Activated T-cell treated with anti-CD3 and anti-CD28 coated beads, Interleukin-2, amount 50 U/mL, for 72 hours (primary cell): ENCODE measurements at places on chromosomes 3 and 15.
A peak's percentile ranks its signal among the peaks of the same experiment; 100 is the strongest.

GRCh38 chr3:60517134-60517533 lies 734.1 kb downstream of the FHIT start:
- no peak for DNase-seq

- no peak for DNase-seq
These were observed 65.5 kb upstream of the FBN1 start for GRCh38 chr15:48710952-48711495.

- no peak for DNase-seq
These were observed 10.9 kb upstream of the LYSMD4 start for GRCh38 chr15:99744142-99744541.

- no peak for DNase-seq
These were observed 40.6 kb downstream of the ADAMTSL3 start for GRCh38 chr15:83694536-83694935.

DNA sequence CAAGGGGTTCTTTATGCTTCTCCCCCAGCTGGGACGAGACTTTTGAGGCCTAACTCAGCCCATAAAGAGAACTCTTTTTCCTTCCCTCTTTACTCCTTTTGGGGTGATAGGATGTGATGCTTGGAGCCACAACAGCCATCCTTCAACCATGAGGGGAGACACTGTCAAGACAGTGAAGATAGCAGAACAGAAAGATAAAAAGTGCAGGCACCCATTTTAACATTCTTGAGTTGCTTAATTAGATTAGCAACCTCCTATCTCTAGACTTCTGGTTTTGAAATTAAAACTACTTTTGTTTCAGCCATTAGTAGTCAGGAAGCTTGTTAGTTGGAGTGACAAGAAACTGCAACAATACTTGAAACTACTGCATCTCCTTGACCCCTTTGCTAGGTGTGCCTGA lies 6.5 kb downstream of the GPR27 start:
- DNase-seq: no peak

DNA sequence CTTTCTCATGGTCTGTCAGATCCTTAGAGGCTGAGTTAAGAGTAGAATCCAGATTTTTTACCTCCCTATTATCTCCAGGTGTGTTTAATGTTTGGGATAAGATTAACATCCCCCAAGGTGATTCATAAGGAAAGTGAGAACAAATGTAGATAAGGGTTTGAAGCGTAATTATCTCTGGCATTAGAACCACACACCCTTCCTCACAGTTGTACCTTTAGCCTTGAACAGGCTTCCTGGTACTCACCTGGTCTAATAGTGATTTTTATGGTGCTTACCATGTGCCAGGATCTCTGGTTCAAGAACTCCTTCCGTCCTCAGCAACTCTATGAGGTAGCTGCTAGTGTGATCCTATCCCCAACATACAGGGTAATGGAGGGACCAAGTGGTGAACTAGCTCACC lies 27.7 kb downstream of the SEMA6D start:
- no peak for DNase-seq

DNA sequence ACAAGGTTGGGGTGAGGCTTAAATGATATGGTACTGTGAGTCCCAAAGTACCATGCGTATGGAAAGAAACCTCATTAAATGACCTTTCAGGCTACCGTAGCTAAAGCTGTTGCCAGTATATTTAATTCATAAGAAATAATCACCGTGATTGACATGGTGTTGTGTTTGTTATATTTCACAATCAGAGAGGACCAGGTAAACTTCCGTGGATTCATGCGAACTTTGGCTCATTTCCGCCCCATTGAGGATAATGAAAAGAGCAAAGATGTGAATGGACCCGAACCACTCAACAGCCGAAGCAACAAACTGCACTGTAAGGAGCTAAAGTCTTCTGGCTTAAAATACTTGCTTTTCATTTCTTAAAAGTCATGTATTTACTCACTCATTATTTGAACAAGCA lies 31.5 kb downstream of the CHP1 start:
- no peak for DNase-seq

GRCh38 chr3:35448681-35449080 lies 190.6 kb upstream of the ARPP21 start:
- DNase-seq: no peak

- peak; percentile 52 for DNase-seq
These were observed 24.3 kb downstream of the VIPR1 start for GRCh38 chr3:42526616-42527367.

DNA sequence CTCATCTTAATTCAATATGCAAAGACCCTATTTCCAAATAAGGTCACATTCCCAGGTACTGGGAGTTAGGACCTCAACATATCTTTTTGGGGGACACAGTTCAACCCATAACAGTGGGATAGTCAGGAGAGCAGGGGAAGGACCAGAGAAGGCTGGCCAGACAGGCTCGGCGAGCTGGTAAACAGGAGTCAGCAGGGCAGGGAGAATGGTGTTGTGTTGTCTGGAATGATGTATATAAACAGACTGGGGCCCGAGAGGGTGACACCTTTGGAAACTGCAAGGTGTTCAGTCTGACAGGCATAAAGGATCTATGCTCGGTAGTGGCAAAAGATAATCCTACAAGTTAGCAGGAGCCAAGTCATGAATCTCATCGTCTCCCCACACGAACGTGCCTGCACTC lies 10.1 kb upstream of the PPP1R2 start:
- DNase-seq: no peak

GRCh38 chr3:188394623-188395022 lies 240.7 kb downstream of the LPP start:
- no peak for DNase-seq

DNA sequence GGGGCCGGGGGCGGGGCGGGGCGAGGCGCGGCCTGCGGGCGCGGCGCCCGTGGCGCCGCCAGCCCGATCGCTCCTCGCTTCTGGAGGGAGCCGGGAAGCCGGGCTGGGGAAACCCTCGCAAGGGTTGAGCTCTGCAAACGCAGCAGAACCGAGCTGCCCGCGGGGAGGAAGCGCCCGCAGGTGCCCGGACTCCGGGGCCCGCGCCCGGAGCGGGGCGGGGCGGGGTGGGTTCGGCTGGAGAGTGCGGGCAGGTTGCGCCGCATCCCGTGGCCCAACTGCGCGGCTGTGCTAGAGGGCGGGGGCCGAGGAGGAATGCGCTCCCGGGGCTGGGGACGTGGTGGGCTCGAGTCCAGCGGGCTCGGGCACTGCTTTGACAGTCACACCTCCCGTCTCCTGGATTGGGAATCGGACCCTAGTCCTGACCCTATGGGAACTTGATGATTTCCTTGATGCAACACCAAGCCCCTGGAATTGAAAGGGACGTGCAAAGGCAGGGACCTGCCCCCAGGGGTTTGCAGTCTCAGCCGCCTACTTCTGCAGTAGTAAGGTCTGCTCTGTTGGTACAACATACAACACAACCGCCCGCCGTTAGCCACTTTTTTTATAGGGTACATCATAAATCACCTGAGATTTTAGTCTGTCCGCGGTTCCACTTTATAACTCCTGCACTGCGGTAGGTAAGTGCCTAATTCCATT lies 34.3 kb downstream of the ZBTB38 start:
- peak; percentile 66 for DNase-seq

DNA sequence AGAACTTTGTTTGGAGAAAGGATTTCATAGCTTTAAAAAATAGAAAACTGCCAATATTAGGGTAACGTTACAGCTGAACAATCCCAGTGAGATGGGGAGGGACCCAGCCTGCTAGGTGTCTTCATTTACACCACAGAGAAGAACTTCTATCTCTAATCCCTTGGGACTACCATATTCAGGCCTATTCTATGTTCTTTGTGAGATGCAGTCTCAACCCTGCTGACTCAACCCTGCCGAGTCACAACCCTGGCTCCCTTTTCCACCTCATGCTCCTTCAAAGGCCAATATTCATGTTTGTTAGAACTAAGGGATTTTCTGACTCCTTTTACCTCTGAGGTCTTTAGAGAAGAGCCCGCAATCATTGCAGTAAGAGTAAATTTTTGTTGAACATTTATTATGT lies 350.5 kb downstream of the EPHB1 start:
- no peak for DNase-seq

- no peak for DNase-seq
These were observed 103.9 kb downstream of the FBN1 start for GRCh38 chr15:48541341-48542278.

DNA sequence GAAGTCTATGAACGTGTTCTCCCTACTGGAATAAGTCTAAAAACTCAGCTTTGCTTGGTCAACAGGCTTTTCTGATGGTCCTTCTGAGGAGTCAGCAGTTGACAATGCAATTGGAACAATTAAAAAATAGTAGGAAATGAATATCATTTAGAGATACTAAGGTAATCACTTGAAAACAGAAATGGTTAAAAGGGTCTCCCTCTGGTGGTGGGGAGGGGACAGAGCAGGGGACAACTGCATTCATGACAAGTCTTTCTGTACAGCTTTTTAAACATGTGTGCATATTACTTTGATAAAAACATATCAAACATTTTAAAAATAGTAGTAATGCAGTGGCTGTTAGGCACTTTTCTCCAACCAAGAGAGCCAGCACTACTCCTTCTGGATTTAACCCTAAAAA lies 119.9 kb upstream of the FHIT start:
- peak; percentile 21 for DNase-seq

DNA sequence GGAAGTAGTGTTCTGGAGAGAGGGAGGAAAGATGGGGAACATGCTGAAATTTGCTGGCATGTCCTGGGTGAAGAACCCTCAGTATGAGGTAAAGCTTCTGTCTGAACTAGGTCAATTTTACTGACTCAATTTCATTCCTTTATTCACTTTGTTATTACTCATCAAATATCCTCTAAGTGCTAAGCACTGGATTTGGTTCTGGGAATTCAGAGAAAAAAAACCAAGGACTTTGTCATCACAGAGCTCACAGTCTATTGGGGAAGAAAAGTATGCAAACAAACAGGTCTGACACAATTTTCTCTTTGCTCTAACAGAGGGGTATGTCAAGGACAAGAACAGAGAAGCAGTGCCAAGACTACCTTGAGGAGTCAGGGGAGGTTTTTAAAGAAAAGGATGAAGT lies 68.0 kb downstream of the TFG start:
- DNase-seq: no peak

DNA sequence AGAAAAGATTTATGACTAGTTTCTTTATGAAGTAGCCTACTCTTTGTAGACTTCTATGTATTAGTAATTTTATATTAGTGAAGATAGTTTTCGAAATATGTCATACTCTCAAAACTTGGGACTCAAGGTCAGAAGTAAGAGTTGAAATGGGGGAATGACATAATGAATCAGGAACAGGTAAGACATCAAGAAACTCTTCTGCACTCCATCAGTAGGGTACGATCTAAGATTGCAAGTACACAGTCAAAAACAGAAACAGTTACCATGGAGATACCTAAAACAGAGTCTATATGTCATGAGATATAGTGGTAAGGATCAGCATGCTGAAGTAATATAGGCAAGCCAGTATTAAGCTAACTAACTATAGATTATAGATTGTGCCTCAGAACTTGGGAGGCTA lies 187.0 kb upstream of the MLF1 start:
- DNase-seq: no peak

DNA sequence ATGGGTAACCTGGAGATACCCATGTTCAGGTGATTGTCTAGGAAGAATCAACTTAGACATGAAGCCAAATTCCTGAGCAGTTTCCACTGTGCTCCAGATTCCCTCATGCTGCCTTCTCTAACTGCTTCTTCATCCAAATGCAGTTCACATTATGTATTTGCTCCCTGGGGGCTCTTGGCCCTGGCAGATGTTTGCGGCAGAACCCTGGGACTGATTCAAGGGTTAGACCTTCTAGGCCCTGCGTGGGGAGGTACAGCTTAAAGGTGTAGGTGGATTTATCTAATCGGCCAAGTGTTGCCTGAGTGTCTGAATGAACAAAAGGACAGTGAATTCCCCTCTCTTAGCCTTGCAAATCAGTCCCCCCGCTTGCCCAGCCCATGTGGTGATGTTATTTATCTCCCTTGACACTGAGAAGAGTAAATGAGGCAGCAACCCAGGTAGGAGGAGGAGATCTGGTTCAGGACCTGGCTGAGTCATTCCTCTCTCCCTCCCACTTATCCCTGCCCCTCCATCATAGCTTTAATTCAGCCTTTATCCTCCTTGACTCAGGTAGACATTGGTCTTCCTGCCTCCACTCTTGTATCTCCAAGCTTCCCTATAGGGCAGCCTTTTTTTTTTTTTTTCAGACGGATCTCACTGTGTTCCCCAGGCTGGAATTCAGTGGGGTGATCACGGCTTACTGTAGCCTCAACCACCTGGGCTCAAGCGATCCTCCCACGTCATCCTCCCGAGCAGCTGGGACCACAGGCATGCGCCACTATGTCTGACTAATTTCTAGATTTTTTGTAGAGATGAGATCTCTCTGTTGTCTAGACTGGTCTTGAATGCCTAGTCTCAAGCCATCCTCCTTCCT lies 54.8 kb downstream of the MAGEF1 start:
- peak; percentile 50 for DNase-seq

DNA sequence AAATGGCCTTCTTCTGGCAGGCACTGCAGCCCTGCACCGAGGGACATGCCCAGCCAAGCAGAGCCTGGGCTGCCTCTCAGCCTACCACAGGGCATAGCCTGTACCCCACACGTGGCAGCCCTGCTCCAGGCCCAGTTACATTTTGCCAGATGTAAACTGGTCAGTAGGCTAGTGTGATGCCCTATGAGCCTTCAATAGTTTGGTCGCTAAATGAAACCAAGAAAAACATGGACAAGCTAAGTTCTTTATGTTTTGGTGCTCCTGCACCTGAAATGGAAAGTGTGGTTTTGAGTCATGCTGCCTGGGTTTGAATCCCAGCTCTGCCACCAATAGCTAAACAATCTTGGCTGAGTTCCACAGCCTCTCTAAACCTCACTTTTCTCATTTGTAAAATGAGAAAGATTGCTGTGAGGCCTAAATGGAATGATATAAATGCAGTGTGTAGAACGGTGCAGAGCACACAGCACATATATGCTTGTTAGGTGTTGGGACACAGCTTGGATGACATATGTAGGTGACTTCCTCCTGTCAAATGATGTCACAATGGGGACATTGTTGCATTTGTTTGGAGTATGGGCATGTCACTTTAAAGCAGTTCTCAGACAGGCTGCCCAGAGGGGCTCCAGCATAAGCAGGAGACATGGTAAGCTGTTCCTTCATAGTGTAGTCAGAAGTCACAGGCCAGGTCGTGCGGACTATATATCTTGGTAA lies 57.4 kb downstream of the ZBTB38 start:
- DNase-seq: peak; percentile 21

GRCh38 chr15:62593681-62594399 lies 428.8 kb upstream of the C2CD4B start:
- no peak for DNase-seq

GRCh38 chr3:194422188-194422587 lies 23.1 kb upstream of the GP5 start:
- no peak for DNase-seq

- DNase-seq: peak; percentile 58
These were observed 4.4 kb downstream of the DALRD3 start for GRCh38 chr3:49013738-49014660.
